Type B pancreatic cell (in vitro differentiated cells): ENCODE measurements at places on chromosomes 1 and 21.

DNA sequence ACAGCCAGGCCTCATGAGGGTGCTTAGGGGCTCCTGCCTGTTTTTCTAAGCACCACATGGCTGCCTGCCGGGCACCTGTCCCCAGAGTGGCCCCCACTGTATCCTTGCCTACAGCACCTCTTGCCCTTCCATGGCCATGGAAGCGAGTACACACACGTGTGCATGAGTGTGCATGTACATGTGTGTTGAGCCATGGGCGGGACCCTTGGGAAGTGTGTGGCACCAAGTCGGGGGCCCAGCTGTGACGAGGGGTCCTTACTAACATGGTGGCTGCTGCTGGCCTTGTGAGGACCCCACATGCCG is 25.8 kb downstream of the KRTAP10-1 start:
- no peak for DNase-seq

GRCh38 chr21:37206496-37206895 is 60.6 kb downstream of the VPS26C start:
- DNase-seq = no peak

DNA sequence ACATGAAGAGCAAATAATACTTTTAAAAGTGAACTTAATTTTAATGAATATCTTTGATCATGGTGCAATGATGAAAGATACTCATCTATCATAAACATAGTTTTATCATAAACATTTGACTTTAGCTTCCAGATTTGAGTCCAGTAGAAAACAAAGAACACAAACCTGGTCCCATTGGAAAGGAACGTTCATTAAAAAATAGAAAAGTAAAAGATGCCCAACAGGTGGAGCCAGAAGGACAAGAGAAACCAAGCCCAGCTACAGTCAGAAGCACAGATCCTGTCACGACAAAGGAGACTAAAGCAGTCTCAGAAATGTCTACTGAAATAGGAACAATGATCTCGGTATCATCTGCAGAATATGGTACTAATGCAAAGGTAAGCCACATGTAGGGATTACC is 55.6 kb upstream of the MYOCOS start:
- DNase-seq = no peak

DNA sequence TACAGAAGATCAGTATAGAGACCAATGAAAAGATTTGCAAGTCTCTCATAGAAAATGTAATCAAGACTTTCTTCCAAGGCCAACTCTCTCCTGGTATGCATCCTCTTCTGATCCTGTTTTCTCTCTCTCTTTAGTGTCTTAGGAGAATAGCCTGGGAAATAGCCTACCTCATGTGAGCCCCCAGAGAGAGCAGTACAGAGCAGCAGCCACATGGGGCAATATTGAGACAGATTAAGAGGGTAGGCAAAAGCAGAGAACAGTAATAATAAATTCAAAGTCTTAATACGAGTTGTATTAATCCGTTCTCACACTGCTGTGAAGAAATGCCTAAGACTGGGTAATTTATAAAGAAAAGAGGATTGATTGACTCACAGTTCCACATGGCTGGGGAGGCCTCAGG is 61.4 kb downstream of the RNASEL start:
- no peak for DNase-seq

DNA sequence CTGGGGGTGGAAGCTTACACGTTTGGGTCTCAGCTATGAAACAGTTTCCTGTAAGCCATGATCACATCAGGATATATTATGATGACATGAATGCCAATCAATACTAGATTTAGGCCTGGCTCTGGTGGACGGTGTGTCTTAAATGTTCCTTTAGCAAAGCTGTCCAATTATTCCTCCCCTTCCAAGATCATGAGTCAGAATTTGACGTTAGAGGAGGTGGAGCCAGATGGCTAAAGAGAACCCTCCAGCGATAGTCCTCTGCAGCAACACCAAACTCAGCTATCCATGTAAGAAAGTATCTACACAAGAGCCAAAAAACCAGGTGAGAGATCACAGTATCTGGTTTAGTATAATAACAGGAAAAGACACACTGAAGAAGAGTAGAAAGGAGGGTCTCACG is 47.8 kb downstream of the PACC1 start:
- no peak for DNase-seq

DNA sequence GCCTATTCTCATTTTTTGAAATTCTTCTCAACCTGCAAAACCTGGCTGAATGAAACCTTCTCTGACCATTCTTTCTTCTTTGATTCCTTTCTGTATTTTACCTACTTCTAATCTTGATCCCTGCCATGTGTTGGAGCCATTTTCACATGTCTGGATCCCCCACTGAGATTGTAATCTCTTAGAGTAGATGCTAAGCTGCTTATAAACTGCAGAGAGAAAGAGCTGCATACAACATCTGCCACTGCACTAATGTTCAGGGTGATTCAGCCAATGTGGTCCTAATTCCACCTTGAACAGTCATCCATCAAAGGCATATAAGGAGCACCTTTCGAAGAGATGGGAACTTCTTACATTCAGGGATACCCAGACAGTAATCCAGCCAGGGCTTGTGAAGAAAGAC is 16.2 kb upstream of the DAB1 start:
- DNase-seq = no peak

- DNase-seq = no peak
These were observed 1066.7 kb downstream of the TTLL7 start for GRCh38 chr1:82932207-82932606.

DNA sequence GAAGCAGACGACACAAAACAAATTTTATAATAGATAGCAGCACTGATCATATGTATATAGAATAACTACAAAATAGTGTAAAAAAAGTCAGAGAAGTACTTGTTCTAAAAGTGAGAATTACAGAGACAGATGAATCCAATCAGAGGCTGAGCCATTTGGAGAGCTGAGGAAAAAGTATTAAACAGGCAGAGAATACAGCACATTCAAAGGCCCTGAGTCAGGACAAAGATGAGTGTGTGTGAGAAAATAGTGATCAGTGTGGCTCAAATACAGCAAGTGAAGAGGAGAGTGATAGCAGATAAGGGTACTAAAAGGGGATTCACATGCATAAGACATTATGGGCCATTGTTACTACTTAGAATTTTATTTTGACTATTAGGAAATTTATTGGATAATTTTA is 430.6 kb upstream of the BRINP3 start:
- no peak for DNase-seq

DNA sequence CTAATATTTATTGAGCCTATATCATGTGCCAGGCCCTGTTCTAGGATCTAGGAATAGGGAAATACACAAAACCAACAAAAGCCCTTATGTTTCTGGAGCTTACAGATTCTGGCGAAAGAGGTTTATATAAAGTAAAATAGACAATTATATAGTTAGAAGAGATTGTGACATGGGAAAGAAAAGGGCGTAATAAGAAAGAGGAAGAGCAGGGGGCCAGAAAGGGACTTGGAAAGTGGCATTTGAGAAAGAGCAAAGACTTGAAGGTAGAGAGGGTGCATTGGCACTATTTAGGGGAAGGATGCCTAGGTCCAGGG is 322.5 kb upstream of the FAM78B start:
- DNase-seq = no peak

GRCh38 chr1:79629414-79629813 is 622.9 kb upstream of the ADGRL4 start:
- no peak for DNase-seq

GRCh38 chr1:30087465-30087864 is 635.9 kb downstream of the MATN1 start:
- no peak for DNase-seq

DNA sequence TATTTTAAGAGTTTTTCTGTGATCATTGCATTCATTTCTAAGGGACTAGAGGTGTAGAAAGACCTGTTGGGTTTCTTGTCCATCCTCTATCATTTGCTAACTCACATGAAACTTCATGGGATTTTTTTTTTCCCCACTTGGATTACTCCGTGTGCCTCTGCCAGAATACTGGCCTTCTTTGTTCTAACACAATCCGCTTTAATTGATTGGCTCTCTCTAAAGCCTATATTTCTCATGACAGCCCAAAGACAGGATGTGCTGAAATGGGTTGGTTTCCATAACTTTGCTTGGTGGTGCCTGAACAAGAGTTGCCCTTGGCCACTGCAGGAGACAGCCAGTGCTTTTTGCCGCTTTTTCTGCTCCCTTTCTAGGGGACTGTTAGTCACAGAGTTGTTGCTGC is 12.2 kb downstream of the CACHD1 start:
- DNase-seq = no peak

GRCh38 chr1:212281590-212281989 is 3.6 kb upstream of the PPP2R5A start:
- DNase-seq = no peak
